ENCODE measurements at places on chromosomes 4 and X.

DNA sequence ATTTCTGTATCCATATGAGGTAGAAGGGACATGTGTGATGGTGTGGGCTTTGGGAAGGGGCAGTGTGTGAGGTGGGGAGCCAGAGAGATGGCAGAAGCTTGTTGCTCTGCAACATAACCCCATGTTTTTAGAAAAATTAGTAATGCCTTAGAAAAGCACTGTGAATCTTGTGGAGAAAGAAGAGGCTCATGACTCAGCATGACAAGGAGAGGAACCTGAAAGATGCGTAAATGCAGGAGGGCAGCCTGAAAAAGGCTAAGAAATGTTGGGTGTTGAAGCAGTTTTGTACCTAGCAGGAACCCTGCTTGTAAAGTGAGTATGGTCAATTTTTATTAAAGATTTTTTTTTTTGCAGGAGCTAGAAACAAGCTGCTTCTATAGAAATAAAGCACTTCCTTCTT, 59.8 kb downstream of the ARSJ start:
- no peak for DNase-seq

DNA sequence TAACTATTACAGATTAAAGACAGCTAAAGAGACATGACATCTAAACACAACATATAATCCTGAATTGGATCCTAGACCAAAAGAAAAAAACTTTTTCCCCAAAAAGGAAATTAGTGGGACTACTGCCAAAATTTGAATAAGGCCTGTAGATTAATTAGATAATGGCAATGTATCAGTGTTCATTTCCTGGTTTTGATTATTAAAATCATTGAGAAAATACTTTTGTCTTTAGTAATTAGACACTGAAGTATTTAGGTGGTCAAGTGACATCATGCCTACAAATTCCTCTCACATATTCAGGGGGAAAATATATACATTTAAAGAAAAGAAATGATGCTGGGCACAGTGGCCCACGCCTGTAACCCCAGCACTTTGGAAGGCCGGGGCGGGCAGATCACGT, 10.4 kb upstream of the USO1 start:
- no peak for DNase-seq

DNA sequence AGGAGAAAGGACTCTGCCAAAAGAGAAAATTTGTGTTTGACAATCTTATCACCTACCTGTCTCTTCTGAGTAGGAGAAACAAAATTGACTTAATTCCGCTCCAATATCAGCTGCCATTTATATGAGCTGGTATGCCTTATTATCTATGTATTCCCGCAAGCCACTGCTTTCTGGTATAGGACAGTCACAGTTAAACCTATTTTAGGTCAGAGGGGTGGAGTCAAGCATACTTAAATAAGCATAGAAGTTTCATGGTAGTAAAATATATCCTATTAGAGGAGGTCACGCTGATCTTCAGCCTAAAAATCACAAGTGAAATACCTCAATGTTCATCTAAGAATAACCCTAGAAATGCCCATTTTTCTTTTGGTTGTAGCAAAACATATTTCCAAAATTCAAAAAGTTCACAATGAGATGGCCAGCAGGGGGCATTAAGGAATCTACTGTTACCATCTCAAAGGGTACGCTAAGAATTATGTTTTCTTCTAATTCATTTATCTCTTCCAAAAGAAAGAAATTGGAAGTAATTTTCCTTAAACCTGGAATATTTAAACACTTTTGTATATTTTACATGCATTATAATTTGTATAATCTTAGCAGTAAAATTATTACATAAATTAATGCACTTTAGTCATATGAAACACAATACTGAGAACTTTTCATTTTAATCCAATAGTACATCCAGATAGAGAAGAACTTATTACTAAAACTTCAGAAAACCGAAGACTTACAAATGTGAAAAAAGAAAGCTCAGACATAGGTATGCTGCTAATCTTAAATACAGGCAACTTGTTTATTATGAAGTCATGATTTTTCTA, 10.5 kb downstream of the PPAT start:
- DNase-seq = no peak

DNA sequence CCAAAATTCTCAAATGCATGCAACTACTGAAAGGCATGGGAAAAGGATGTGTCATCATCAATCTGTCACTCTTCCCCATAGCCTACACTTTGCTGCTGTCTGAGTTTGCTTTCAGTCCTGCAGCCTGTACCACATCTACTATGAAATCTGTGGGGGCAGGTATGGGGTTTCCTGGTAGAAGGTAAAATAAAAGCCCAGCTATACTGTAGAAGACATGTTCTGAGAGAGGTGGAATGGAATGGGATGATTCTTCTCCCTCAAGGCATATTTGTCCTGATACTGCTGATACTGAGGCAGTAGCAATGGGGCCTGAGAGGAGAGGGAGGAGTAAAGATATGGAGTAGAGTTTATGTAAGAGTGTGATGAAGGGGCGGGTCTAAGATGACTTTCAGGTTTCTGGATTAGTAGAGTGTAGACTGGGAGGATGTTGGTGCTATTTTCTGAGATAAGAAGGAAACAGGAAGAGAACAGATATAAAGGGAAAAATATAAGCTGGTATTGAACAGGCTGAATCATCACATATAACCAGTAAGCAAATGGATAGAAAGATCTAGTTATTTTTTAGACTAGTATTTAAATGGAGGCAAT, 38.7 kb upstream of the GYPA start:
- no peak for DNase-seq

- no peak for DNase-seq
Measured at GRCh38 chr4:108793415-108793814, 30.6 kb upstream of the ETNPPL start.

DNA sequence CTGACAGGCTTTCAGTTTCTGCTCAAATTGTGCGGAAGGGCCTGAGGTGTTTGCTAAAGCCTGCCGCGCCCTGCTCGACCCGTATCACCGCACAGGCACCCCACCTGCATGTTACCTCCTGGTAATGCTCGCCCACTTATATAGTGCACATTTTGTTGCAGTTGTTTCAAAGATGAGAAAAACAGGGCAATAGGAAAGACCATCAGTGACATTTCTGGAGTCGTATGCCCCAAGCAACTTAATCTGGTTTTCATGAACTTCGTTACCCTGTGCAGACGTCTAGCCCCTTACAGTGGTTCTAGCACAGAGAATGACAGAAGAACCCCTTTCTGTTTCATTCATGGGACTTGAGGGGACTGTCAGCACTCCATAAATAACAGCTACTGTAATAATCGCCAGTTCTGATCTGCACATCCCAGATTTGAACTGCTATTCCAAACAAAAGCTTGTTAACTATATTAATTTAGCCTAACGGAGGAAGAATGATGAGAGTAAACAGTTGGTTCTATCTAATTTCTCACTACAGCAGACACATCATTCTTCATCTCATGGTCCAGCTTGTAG, 940 bp upstream of the DCTD start:
- DNase-seq = peak; percentile 26

GRCh38 chrX:5490786-5491563, 737.7 kb downstream of the NLGN4X start:
- no peak for DNase-seq

DNA sequence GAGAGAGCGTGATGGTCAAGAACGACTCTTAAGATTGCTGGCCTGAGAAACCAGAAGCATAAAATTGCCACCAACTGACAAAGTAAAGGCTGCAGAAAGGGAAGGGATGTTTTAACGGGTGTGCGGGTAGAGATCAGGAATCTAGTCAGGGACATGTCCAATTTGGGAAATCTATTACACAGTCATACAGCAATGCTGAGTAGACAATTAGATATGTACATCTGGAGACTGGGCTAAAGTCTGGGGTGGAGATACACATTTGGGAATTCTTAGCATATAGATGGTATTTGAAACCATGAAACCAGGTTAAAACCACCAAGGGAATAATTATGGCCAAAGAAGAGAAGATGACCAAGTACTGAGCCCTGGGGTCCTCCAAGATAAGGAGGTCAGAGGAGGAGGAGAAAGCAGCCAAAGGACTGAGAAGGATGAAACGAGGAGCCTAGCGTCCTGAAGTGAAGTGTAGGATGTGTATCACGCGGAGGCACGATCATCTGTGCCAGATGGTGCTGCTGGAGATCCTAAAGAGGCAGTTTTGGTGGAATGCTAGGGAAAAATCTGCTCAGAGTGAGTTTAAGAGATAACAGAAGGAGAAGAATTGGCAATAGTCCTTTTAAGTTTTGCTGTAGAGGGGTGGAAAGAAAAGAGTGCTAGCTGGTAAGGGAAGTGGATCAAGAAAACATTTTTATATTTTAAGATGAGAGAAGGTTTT, 36.5 kb downstream of the SEC24D start:
- no peak for DNase-seq

- no peak for DNase-seq
Measured at GRCh38 chrX:13780868-13781427, 35.9 kb downstream of the GPM6B start.

- no peak for DNase-seq
Measured at GRCh38 chr4:172919269-172919668, 249.3 kb upstream of the GALNT7 start.

GRCh38 chr4:186851291-186852072, 127.8 kb upstream of the FAT1 start:
- DNase-seq = no peak

- DNase-seq = no peak
Measured at GRCh38 chr4:160299608-160300007, 1196.7 kb downstream of the RAPGEF2 start.

GRCh38 chr4:47640911-47641310, 155.8 kb downstream of the ATP10D start:
- no peak for DNase-seq

- no peak for DNase-seq
Measured at GRCh38 chr4:31148990-31149389, 428.8 kb downstream of the PCDH7 start.

GRCh38 chrX:13001097-13001496, 26.2 kb downstream of the TMSB4X start:
- no peak for DNase-seq

GRCh38 chr4:153274967-153275366, 69.5 kb upstream of the MND1 start:
- no peak for DNase-seq

- DNase-seq = no peak
Measured at GRCh38 chr4:180640193-180640592, 1603.0 kb upstream of the TENM3 start.

DNA sequence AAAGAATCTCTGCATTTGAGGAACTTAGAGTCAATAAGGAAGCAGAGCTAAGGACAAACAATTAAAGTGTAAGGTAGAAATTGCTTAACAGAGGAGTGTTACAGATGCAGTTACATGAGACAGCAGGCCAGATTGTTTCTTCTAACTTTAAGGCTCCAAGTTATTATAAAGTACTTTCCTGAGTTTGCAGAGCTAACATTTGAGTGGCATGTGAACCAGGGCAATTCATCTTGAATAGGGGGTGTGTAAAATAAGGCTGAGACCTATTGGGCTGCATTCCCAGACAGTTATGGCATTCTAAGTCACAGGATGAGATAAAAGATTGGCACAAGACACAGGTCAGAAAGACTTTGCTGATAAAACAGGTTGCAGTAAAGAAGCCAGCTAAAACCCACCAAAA, 7.6 kb upstream of the LNX1 start:
- DNase-seq = no peak

DNA sequence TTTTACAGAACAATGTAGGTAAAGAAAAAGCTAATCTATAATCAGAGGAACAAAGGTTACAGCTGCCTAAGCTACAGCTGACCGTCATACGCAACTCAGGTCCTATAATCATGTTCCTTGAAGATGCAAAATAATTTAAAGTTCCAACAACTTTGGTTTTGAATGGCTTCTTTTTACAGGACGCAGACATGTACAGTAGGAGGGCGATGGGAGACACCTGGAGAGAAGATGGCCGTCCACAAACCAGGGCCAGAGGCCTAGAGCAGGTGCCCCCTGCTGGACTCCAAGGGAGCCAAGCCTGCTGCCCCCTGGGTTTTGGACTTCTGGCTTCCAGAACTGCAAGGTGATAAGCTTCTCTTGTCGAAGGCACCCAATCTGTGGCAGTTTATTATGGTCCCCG, 10.6 kb downstream of the HGFAC start:
- no peak for DNase-seq

DNA sequence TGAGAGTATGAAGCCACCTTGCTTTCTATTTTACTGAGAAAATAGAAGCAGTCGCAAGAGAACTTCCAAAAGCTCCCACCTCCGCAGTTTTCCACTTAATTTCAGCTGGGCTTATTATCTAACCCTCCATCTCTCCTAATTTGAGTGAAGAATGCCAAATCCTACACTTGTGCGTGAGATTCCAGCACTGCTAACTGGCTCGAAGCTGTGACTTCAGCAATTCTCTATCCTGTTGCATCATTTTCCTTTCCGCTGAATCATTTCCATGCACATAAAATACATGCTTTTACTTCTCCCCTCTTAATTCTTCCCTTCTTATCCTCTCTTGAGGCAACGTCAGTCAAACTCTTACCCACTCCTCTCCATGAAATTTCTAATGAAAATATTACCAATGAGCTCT, 189.5 kb downstream of the GASK1B start:
- DNase-seq = no peak

GRCh38 chrX:48772602-48773001, 11.1 kb downstream of the GLOD5 start:
- no peak for DNase-seq

DNA sequence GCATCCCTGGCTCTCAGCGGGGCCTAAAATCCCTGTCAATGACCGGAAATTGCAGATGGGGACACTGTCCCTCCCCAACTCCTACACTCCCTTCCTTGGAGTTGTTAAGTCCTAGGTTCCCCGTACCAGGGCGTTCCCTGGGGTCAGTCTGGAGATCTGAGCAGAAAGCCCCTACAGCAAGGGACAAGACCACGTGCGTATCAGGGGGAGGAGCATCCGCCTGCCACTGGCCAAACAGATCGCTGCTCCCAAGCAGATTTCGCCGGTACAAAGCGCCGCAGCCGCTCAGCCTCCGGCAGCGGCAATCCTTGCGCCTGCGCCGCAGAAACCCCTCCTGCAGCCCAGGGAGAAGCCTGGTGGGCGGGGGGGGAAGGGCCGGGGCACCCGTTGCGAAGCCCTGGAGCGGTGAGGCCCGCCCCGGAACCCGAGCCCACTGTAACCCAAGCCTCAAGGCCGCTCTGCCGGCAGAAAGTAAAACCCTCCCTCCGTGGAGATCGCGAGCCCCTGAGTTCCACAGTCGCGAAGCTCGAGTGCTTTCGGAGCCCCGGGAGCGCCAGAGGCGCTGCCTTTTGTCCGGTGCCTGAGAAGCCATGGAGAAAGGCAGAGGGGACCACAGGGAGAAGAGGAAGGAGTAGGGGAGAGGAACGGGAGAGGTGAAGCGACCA, 2.7 kb downstream of the CRMP1 start:
- peak; percentile 95 for DNase-seq

- no peak for DNase-seq
Measured at GRCh38 chr4:43607400-43607799, 714.9 kb downstream of the GRXCR1 start.
